ENCODE measurements at places on chromosomes 3 and 15.

- DNase-seq, result no peak
Observed at GRCh38 chr3:140467796-140468315, 210.0 kb upstream of the TRIM42 start.

DNA sequence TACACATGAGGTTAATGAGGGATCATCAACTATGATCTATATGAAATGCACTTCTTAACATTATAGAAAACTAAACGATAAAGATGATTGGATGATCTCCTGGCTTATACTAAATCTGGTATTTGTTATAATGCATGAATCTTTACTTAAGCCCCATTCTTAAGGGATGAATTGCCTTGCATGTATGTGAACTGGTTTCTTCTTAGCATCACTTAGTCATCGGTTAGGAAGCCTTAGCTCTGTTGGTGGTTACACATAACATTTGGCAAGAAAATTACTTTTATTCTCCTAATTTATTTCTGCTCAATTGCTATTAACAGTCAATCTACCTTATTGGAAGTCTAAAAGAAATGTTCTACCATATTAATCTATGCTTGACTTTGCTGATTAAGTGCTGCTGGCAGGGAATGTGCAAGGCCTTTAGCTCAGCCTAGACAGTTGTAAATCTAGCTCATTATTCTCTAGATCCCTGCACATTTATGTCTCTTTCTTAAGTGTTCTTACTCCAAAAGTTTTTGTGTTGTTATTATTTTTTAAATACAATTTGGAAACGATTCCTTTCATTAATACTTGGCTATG is 356.0 kb downstream of the ZPLD1 start:
- no peak for DNase-seq

- DNase-seq, result peak; percentile 6
Observed at GRCh38 chr15:23647421-23648370, at the start of gene MAGEL2. TSS of gene MAGEL2 (minus strand) at chr15:23647867. CDS start at chr15:23647742, 125 bp downstream.

DNA sequence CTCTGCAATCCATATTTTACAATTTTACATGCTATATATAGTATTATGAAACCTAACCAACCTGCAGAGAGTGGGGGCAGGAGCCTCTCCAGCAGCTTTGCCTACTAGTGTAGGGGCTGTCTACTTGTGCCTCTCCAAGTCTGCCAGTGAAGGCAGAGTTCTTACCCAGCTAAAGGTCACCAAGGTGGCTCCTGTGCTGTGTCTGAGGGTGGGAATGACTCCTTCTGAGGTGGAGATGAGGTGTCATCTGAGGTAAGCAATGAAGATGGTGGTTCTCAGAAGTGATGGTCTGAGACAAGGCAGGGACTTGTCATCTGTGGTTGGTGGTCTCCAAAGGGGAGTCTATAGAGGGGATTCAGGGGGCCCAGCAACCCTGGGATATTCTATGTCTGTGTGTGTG is 47.5 kb downstream of the SACM1L start:
- DNase-seq, result no peak

DNA sequence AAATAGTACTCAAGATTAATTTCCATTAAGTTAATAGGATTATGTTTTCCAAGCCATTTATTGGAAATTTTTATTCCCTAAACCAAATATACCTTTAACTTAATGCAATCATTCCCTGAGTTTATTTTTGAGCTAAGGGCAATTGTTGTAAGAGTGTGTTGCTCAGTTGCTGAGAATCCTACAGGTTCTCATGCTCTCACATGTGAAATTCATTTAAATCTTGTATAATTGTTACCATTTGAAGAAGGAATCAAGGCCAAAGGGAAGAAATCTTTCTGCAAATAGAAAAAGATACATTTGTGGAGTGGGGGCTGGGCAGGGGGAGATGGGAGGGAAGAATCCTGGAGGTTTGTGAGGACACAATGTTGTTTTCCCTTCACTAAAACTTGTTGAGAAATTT is 202.7 kb upstream of the STRIT1 start:
- DNase-seq, result no peak

GRCh38 chr15:49225572-49226281 is 55.7 kb downstream of the GALK2 start:
- peak; percentile 67 for DNase-seq

- no peak for DNase-seq
Observed at GRCh38 chr15:91863621-91864255, 10.2 kb downstream of the SLCO3A1 start.

- DNase-seq, result peak; percentile 100
Observed at GRCh38 chr3:8443829-8444791, 57.5 kb upstream of the LMCD1 start.

GRCh38 chr3:185207481-185207880 is 46.4 kb downstream of the EHHADH start:
- DNase-seq, result no peak

- DNase-seq, result no peak
Observed at GRCh38 chr15:96037584-96037983, 292.9 kb upstream of the NR2F2 start.

DNA sequence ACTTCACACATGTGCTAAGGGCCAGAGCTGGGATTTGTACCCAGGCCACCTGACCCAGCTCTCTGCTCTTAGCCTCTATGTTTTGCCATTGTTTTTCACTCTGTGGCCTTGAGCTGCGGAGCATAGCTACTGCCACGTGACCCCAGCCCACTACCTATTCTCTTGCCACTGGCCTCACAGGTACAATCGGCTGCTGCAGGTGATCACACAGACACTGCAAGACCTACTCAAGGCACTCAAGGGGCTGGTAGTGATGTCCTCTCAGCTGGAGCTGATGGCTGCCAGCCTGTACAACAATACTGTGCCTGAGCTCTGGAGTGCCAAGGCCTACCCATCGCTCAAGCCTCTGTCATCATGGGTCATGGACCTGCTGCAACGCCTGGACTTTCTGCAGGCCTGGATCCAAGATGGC is 46.2 kb downstream of the SEMA3G start:
- DNase-seq, result no peak

DNA sequence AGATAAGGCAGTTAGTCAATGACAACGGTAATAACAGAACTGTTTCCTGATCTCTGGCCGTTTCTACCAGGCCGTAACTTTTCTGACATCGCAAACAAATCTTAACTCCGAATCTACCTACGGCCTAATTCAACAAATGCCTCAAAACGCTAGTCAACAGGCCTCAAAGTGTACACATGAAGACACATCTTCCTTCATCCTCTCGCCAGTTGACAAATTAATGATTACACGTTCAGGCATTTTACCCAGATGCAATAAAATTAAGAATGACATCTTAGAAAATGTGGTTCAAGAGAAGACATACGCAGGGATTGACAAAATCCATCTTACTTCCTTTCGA is 1.5 kb downstream of the SFMBT1 start:
- no peak for DNase-seq

Data from fibroblast of pulmonary artery (primary cell).